ENCODE measurements at places on chromosomes 3 and 15.

GRCh38 chr3:171967137-171967783 lies 72.1 kb upstream of the FNDC3B start:
- DNase-seq = no peak

DNA sequence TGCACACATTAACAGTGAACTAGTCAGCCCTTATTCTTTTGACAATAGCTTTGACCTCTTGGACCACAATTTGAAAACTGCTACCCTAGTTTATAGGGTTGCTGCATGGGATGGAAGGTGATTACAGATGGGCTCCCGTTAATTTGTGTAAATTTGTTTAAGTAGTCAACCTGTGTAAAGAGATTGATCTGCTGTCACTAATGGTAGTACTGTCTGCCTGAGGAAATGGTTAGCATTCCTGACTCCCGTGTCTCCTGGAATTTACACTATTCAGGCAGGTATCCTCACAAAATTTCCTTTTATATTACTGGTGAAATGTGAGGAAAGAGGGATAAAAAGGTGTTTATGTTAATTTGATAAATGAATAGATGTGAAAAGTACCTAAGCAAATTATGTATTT lies 15.3 kb upstream of the EBLN2 start:
- no peak for DNase-seq

GRCh38 chr3:41318520-41318919 lies 119.2 kb downstream of the CTNNB1 start:
- no peak for DNase-seq

DNA sequence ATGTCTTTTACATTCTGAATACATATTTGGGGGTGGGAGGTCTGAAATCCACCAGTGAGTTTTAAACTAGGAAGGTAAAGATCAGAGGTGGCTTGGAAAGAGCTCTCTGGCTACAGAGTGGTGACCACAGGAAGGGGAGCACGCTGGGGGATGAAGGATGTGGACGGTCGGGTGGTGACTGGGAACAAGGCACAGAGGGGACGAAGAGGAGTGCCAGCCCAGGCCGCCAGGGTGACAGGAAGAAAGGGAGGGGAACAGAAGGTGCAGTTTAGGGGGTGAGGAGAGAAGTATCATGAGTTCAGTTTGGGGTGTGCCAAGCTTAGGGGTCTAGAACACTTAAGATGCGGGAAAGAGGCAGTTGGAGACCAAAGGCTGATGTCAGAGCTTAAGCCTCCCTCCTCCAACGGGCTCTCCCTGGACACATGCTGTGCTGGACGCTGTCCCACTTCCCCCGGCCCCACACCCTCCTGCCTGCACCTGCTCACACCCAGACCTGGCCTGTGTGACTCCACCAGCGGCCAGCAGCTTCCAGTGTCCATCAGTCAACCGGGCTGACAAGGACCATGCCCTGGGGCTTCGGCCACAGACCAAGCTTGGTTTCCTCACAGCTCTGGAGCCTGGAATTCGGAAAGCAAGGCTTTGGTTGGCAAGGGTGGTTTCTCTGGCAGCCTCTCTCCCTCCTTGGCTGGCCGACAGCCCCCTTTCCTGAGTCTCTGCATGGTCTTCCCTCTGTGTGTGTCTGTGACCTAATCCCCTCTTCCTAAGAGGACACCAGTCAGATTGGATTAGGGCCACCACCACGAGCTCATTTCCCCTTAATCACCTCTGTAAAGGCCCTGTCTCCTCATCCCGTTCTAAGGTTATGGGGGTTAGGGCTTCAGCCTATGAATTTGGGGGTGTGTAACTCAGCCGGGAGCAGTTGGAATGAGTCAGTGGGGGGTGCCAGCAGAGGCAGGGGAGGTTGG lies 120.4 kb upstream of the IQSEC1 start:
- DNase-seq = no peak

DNA sequence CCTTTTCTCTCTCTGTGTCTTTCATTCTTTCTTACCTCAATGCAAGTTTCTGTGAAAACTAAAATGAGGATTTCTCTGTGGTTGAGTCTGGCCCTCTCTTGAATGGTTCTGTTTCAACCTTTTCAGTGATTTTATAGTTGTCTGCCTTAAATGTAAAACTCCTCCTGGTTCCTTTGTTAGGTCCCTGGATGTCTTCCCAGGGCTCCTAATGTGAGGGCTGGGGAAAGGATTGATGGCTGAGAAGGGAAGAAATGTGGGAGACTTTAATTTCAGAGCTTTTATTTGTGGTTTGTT lies 90.6 kb upstream of the GRM7 start:
- DNase-seq = no peak

- no peak for DNase-seq
These were observed 49.4 kb downstream of the MYZAP start for GRCh38 chr15:57640930-57641682.

DNA sequence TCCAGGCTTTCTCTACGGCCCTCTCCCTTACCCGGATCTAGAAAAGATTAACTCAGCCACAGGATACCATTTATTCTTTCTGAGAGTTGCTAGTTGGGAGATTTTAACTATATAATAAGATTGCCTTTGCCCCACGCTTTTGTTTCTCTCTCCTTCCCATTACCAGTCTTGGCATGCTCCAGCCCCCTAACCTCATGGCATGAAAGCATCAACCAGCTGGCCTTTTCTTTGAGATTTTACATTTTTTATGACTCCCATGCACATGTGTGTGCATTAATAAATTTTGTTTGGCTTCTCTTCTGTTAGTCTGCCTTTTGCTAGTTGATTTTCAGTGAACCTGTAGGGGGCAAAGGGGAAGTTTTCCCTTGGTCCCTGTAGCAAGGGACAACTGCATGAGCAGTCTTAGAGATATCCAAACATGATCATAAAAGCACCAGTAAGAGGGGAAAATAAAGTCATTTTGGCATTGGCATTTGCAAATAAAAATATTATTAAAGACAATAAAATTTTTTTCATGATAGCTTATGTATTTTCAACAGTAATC lies 73.6 kb downstream of the OXSM start:
- DNase-seq = no peak

DNA sequence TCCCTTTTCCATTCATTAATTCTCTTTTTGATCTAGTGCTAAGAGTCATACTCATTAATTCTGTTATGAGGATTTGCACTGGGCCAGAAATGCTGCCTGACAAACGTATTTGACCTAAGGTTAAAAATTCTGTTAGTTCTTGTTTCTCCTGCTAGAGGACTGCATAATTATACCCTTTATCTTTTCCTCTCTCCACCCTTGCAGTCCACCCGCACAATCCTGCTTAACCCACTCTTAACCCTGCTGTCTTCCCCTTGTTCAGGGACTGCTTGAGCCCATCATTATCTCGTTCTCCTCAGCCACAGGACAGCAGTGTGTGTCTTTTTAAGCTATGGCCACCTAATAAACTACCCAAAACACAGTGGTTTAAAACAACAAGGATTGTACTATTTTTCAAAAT lies 31.1 kb upstream of the DYNC1LI1 start:
- DNase-seq = no peak

DNA sequence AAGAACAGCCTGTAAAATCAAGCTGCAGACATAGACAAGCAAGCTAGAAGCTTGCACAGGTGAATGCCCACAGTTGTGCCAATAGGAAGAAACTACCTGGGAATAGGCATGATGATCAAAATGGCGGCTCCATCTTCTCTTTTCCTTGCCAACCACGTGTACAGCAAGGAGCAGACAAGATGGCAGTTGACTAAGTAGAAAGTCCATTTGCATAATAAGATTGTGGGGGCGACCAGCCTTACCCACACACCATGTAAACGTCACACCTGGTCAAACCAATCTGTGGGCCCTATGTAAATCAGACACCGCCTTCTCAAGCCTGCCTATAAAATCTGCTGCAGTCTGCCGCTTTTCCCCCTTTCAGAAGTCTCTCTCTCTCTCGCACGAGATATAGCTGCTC lies 25.1 kb upstream of the ANKRD34C start:
- no peak for DNase-seq
